Daoy (cell line): ENCODE measurements at places on chromosomes 7 and 10. TPM values are rescaled to one million over a fixed set of nuclear protein-coding genes. Genes with fewer than 3 reads are reported as not detected.

DNA sequence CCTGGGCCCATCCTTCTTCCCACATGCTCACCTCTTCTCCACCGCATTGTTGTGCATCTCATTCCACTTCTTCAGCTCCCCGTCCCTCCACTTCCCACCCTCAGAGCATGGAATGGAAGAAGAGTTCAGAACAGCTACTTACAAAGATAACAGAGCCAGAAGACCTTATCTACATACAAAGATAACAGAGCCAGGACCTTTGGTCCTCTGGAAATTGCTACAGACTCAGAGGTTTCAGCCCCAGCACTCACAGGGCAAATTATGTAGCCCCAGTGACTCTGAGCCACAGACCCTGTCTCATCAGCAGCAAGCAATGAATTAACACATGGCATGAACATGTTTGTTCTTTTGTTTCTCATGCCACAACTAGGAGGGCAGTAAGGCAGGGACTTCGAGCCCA lies 28.7 kb upstream of the SLC29A3 start:
- no peak for DNase-seq

DNA sequence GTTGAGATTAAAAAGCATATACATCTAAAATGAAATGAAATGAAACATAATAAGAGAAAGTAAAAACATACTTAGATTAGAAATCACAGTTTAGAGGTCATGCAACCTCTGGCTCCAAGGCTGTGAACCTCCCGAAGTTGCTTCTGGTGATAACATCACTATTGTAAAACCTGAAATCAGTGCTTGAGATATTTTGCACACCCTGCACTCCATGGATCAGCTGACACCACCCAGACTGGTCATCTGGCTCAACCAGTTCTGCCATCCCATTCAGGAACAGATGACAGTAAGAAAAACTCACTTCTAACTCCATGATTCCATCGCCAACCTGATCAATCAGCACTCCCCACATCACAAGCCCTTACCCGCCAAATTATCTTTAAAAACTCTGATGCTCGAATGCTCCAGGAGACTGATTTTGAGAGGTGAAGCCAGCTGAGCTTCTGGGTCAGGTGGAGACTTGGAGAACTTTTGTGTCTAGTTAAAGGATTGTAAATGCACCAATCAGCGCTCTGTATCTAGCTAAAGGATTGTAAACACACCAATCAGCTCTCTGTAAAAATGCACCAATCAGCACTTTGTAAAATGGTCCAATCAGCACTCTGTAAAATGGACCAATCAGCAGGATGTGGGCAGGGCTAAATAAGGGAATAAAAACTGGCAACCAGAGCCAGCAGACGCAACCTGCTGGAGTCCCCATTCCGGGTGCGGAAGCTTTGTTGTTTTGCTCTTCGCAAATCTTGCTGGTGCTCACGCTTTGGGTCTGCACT lies 162.6 kb upstream of the MAGI2 start:
- no peak for DNase-seq

DNA sequence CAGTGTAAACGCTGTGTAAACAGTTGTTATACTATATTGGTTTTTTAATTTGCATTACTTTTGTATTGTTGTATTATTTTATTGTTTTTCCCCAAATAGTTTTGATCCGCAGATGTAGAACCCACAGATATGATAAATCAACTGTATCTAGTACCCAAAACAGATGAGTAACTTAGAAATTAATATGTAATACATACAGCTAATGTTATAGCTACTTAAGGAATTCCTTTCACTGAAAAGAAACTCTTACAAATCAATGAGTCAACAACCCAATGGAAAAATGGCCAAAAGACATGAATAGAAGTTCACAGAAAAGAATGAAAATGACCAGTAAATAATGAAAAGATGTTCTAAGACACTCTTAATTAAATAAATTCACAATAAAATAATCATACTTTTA lies 32.3 kb upstream of the ARL4A start:
- no peak for DNase-seq

- no peak for DNase-seq
Observed at GRCh38 chr10:52454491-52454890, 140.4 kb downstream of the DKK1 start.

- peak; percentile 12 for DNase-seq
Observed at GRCh38 chr7:139232904-139233303, 1.9 kb downstream of the UBN2 start.

DNA sequence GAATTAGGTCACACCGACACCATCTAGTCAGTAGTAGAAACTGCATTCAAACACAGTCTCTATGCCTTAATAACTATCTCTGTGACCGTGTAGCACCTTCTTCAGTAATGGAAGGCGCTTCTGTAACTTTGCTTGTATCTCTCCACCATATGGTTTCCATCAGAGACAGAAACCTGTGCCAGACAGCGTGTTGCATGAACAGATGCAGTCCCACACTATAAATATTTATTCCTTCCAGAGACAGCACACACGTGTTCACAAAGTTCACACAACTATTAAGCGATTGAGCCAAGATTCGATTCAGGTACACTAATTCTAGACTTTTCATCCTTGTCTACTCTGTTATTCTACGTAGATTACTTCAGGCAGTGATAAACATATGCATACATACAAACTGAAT lies 873.9 kb upstream of the MBL2 start:
- DNase-seq = no peak

DNA sequence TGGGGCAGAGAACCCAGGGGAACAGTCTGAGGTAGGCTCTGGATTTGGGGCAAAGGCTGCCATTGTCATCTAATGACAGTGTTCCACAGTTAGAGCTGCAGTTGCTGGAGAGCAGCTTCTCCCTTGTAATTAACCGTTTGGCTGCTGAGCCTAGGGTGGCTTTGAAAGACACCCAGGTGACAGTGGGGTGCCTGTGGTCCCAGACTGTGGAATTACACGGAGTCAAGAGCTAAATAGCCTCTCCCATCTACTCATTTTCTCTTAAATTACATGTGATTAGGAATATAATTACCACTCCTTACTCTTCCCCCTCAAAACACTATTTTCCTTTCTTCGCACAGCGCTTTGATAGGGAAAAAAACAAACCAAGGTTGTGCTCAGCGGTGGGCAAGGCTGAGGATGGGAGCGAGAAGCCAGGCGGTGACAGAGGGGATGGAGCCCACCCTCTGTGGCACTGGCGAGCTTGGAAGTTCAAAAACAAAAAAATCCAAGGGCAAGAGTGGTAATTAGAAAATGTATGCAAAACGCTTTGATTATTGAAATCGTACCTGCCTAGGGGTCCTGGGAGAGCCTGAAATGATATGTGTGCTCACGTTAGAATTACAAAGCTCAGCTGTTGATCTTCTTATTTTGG lies 44.1 kb downstream of the BAMBI start:
- DNase-seq = no peak

DNA sequence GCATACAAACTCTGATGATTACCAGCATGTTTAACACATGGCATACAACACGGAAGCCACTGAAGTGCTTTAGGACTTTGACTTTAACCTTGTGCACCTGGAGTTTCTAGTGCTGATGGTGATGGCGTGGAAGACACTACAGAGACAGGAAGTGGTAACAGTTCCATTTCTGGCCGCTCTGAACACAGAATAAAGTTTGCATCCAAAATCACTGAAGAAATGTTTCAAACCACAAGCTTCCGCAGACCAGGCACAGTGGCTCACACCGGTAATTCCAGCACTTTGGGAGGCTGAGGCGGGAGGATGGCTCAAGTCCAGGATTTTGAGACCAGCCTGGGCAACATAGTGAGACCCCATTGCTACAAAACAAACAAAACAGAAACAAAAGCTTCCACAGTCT lies 40.3 kb upstream of the TNPO3 start:
- DNase-seq = no peak

GRCh38 chr7:148241700-148242293 lies 348.8 kb upstream of the C7orf33 start:
- no peak for DNase-seq

- DNase-seq = peak; percentile 21
Observed at GRCh38 chr10:70418229-70418628, 14.3 kb downstream of the EIF4EBP2 start.

DNA sequence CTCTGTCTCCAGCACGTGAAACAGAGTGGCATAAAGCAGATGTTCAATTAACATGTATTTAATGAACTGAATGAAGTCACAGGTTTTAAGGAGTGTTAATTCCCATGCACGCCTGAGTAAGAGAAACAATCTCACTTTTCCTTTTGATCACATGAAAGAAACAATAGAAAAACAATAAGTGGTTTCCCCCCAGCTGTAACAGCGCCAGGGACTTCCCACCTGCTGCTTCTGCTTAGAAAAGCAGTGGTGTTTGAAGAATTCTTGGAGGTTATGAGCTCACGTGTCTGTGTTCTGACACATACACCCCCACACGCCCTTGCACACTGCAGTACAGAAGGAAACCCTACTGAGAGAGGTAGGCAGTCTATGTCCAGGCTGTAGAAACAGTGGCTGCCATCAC lies 51.3 kb upstream of the FRMD4A start:
- DNase-seq = peak; percentile 66

DNA sequence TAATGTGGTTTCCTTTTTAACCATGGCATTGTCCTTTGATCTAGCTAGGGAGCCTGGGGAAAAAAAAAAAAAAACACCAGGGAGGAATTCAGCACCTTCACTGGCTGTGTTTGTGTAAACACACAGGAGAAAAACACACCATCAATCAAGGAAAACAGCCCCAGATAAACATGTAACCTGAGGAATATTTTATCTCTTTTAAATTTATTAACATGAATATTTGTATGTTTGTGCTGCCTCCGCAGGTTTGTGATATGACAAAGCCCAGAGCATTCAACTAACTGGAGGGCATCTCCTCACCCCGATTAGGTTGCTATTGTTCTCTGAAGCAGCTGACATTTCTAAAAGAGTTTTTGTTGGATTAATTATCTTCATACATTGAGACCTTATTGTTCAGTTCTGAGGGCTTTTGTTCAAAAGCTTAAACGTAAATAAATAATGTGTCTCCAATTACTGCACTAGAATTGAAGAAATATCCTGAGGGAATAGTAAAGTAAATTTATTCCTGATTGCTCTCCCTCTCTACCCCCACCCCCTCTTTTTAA lies 89.4 kb upstream of the SEMA3E start:
- no peak for DNase-seq

The DOCK1 gene
- total RNA-seq = 16.4 and 19.1 TPM in 2 replicates

The OPN1SW gene
- total RNA-seq = not detected in 2 replicates

The WDFY4 gene
- total RNA-seq = not detected in 2 replicates

The MSMB gene
- total RNA-seq = not detected in 2 replicates

The PLAU gene
- 159 and 165 TPM in 2 replicates for total RNA-seq

The LAMB1 gene
- 157 and 179 TPM in 2 replicates for total RNA-seq
